Fibroblast of upper back skin (primary cell): ENCODE measurements at places on chromosomes 1 and 21.
A peak's percentile ranks its signal among the peaks of the same experiment; 100 is the strongest.

DNA sequence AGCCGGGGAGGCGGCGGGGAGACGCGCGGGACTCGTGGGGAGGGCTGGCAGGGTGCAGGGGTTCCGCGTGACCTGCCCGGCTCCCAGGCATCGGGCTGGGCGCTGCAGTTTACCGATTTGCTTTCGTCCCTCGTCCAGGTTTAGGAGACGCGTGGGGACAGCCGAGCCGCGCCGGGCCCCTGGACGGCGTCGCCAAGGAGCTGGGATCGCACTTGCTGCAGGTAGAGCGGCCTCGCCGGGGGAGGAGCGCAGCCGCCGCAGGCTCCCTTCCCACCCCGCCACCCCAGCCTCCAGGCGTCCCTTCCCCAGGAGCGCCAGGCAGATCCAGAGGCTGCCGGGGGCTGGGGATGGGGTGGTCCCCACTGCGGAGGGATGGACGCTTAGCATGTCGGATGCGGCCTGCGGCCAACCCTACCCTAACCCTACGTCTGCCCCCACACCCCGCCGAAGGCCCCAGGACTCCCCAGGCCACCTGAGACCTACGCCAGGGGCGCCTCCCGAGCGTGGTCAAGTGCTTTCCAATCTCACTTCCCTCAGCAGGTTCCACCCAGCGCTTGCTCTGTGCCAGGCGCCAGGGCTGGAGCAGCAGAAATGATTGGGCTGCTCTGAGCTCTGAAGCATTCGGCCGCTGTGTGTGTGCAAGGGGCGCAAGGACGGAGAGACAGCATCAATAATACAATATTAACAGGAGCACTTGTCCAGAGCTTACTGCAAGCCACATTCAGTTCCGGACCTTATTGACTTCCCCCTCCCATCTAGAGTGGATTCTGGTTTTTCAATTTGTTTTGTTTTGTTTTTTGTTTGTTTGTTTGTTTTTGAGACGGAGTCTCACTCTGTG, 10.3 kb downstream of the SIM2 start:
- no peak for DNase-seq

DNA sequence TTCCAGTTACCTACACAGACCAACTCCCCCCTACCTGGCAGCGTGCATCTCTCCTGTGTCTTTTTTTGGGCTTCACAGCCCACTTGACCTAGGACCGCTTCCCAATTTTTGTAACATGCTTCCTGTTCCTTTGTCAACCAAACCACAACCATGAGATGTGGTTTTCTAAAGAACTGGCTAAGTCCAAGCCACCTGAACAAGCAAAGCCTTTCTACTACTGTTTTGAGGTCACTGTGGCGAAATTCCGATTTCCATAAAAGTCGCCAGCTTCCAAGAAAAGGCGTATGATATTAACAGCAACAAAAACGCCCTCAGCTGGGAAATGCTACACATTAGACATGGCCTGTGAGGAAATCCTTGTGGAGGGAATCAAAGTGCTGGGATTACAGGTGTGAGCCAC, 12.7 kb upstream of the AK2 start:
- no peak for DNase-seq

- peak; percentile 8 for DNase-seq
Measured at GRCh38 chr21:31609081-31609480, 50.4 kb upstream of the SOD1 start.

GRCh38 chr1:94660994-94661393, 119.4 kb upstream of the F3 start:
- DNase-seq = no peak

- no peak for DNase-seq
Measured at GRCh38 chr1:218783916-218784315, 389.8 kb upstream of the LYPLAL1 start.

DNA sequence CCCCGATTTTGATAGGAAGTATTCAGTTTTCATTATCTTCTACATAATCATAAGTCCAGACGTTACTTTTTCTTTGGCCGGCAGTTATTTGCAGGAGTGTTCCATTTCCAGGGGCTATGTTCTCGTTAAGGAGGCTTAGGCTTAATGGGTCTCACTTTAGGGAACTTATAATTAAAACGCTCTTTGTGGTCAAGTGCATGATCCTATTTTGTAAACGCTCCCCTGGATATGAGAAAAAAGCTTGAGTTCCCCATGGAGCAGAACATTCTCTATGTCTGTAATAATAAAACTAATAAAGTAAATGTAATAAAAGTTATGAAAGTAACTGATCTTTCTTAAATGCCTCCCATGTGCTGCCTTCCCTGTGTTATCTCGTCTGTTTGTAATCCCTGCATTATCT, 48.7 kb upstream of the GPR153 start:
- DNase-seq = no peak

GRCh38 chr1:179968284-179968993, 13.8 kb downstream of the CEP350 start:
- DNase-seq = no peak

- DNase-seq = peak; percentile 76
Measured at GRCh38 chr1:10415211-10415930, 14.9 kb upstream of the CENPS start.

DNA sequence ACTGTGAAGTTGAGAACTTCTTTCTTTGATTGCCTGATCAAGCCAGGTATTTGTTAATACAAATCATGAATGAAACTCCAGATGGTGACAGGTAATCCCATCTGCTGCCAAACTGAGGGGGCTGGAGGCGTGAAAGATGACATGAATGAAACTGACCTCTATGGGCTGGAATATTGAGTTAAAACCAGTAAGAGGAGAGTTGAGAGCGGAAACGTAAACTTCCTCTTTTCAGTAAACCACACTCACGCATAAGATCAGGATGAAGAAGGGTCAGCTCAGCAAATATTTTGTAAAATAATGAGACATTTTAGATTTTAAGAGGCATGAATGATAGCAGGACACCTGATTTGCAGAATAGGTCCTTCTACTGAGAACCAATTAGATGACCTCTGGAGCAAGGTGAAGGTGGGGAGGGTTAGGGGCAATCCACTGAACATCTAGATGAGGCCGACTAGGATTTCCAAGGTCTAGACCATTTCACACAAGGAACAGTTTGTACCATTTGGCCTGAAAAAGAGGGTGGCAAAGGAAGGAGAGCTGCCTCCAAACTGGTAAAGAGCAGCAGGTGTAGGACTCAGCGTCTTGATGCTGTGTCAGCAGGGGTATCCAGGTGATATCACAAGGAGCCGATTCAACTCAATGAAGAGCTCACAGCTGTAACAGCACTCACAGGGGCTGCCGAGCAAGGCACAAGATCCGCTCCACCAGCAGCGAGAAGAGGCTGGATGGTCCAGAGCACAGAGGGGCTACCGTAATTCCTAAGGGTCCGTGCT, 132.6 kb downstream of the NTPCR start:
- DNase-seq = no peak

- DNase-seq = no peak
Measured at GRCh38 chr1:58898739-58899586, 115.1 kb upstream of the JUN start.

GRCh38 chr1:110061341-110061740, 9.1 kb downstream of the ALX3 start:
- no peak for DNase-seq

DNA sequence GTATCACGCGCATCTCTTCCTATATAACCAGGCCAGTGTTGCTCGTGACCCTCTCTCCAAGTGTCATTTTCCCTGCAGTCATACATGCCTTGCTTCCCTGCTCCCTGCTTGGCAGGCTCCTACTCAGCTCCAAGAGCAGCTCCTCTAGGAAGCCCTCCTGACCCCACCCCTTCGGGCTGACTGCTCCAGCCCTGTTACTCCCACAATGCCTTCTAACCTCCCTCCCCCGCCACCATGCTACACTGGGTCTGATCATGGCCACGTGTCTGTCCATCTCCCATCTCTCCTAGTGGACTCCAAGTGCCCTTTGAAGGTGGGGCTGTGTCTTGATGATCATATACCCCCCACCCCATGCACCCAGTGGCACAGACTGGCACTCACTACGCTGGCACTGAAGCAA, 44.7 kb downstream of the MRPL37 start:
- DNase-seq = no peak

GRCh38 chr1:192512426-192513162, 63.0 kb upstream of the RGS1 start:
- no peak for DNase-seq

- DNase-seq = peak; percentile 70
Measured at GRCh38 chr1:199612976-199613774, 414.3 kb upstream of the NR5A2 start.

DNA sequence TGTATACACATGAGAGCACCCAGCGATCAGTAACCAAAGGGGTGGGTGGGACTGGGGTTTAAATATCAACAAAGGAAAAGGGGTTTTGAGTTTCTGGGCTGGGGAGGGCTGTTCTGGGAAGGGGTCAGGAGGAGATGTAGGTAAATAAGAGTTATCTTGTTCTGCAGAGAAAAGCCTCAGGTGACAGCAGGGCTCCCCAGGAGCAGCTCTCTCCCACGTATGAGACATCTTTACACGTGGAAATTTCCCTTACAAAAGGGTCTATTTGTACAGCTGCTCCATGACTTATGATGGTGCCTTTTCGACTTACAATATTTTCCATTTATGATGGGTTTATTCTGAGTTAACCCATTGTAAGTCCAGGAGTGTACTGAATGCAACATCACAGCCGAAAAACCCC, 16.3 kb upstream of the PADI2 start:
- DNase-seq = no peak

DNA sequence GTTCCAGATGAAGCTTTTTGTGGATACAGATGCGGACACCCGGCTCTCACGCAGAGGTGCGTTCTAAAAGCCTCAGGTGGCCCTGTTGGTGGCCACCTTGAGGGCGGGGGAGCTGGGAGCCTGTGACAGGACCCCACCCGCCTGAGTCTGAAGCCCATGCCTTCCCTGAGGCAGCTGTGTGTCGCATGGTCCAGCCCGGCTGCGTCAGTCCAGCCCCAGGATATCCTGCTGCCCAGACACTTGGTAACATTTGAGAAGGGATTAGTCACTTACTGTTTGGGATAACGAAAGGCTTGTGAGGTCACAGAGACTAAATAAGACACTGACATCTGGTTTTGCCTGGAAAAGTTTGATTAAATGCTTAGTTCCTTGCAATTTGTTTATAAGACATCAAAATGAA, 68.9 kb downstream of the UCK2 start:
- DNase-seq = peak; percentile 87

- DNase-seq = no peak
Measured at GRCh38 chr1:18869847-18870594, 10.6 kb upstream of the TAS1R2 start.

GRCh38 chr1:201369209-201369608, 8.3 kb downstream of the TNNT2 start:
- DNase-seq = no peak

DNA sequence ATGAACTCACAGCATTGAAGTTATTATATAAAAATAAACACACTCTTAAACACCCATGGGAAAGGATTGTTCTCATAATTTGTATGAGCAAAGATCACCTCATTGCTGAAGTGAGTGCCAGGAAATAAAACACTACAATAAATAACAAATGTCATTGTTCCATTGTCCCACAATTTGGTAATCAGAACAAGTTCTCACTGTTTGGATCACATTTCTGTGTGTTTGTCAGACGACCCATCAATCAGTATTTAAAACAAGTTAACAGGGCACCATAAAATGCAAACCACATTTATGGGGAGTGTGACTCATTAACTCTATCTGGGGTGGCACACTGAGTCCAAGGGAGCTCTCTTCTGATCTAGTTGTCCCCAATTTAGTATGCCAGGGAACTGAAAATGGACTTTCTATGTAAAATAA, 124.5 kb downstream of the PTPRC start:
- DNase-seq = no peak

- DNase-seq = peak; percentile 86
Measured at GRCh38 chr1:183609313-183609712, 19.1 kb upstream of the NCF2 start.

- DNase-seq = peak; percentile 86
Measured at GRCh38 chr1:27574871-27575831, 28.8 kb downstream of the AHDC1 start.

GRCh38 chr1:200665861-200666260, 3.8 kb downstream of the DDX59 start:
- DNase-seq = peak; percentile 58

DNA sequence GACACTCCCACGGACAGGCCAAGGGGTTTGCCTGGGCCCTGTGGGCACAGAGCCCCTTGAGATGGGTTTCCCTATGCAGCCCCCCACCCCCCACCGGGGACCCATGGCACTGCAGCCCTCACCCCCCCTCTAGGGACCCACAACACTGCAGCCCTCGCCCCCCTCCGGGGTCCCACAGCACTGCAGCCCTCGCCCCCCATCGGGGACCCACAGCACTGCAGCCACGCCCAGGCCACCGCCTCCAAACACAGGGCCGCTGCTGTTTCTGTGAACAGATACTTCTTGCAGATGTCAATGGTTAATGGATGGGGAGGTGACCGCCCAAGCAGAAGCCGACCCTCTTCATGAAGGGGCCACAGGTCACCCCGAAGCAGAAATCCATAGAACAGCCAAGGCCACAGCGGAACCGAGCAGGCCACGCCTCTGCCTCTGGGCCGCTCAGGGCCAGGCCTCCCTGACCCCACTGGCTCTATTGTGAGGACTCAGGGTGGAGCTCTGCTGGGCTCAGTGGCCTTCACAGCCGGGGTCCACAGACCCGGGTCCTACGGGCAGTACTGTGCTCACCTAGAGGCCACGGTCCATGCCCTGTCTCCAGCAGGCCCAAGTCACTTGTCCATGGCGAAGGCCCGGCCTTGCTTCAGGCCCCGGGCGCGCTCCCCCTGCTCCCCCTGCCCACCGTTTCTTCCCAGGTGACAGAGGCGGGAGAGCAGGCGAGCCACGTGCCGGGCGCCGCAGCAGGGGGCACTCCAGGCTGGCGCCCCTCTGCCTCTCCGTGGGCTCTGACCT, 4.1 kb upstream of the POFUT2 start:
- DNase-seq = no peak

- peak; percentile 98 for DNase-seq
Measured at GRCh38 chr1:162003061-162003829, 20.4 kb downstream of the OLFML2B start.

DNA sequence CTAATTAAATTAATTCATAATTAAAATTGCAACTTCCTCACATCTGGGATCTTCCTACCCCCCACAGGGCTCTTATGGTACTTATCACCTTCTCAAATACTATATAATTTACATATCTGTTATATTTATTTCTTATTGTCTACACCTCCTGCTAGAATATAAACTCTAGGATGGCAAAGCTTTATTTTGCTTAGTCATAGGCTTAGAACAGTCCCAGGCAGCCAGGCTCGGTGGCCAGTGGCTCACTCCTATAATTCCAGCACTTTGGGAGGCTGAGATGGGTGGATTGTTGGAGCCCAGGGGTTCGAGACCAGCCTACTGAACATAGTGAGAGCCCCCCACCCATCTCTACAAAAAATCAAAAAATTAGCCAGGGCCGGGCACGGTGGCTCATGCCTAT, 10.0 kb upstream of the VPS13D start:
- no peak for DNase-seq

GRCh38 chr1:1554926-1555915, 14.8 kb upstream of the TMEM240 start:
- DNase-seq = peak; percentile 74
